Fibroblast of lung (primary cell): ENCODE measurements at places on chromosomes 2 and 18. TPM values are rescaled to one million over a fixed set of nuclear protein-coding genes. Genes with fewer than 3 reads are reported as not detected.

The HAT1 gene
- total RNA-seq, result 23.0 and 25.9 TPM in 2 replicates

The STK11IP gene
- 12.8 and 16.8 TPM in 2 replicates for total RNA-seq

The C2orf68 gene
- 16.9 and 26.1 TPM in 2 replicates for total RNA-seq

The SLC4A5 gene
- total RNA-seq, result under 0.01 and 0.17 TPM in 2 replicates

The ALPP gene
- not detected in 2 replicates for total RNA-seq

DNA sequence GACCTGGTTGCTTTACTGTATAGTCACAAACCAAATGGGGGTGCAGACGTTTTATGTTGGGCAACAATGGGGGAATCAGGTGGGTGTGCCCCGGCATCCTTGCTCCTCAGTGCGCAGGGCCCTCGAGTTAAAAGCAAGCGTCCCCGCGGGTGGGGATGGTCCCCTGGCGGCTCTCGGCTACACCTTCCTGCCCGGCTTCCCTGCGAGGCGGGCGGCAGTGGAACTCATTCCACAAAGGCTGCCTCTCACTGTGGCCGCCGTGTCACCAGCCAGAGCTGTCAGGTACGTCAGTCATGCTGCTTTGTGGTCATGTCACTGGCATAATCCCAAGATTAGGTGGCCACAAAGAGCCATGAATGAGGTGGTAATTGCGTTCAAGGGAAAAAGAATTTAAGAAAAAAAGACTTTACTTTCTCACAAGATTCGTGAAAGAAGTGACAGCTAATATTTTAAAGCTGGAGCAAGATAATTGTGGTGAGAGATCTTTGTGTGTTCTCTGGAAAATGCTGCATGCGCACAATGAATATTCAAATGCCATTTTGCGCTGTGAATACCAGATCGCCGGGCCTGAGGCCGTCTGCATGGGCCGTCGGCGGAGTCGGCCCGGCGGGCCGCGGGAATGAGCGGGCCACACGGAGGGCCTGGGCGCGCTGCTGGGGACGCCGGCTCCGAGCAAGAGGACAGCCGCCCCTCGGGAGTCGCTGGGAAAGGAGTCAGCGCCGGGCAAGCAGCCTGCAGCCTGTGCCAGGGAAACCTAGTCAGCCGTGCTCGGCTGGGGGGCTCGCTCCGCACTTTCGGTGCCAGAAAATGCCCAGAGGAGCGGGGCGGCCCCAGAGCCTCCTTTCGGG, 82.3 kb upstream of the LDLRAD4 start:
- peak; percentile 43 for DNase-seq

DNA sequence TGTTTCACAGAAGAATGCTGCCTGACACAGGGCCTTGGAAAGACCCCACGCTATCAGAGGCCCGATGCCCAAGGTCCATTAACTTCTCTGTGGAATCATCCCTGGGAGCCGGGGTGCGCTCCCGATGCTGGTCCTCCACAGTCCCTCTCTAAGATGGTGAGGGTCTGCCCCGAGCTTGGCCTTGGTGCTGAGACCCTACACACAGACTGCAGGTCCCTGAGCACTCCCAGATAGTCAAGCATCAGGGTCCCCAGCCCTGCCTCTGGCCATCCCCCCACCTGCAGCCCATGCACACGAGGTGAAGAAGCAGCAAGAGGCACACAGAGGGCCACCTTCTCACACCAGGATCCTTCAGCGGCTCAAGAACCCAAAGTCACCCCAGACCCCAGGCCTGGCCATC, 263.3 kb downstream of the MYCN start:
- DNase-seq, result no peak

DNA sequence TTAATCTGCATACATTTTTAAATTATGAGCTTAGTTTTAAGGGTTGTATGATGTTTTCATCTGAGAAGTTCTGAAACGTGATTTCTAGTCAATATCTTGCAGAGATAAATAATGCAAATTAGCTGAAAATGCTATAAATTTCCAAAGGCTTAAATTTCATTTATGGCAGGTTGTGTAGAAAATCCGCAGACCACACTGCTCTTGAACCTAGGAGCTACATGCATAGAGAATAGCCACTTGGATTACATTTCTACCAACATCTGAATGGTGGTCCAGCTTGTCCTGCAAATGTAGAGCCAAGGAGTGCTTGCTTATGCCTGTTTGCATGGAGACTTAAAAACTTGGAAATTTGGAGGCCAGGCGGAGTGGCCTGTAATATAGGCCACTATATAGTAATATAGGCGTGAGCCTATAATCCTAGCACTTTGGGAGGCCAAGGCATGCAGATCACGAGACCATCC, 6.8 kb downstream of the MAT2A start:
- no peak for DNase-seq

DNA sequence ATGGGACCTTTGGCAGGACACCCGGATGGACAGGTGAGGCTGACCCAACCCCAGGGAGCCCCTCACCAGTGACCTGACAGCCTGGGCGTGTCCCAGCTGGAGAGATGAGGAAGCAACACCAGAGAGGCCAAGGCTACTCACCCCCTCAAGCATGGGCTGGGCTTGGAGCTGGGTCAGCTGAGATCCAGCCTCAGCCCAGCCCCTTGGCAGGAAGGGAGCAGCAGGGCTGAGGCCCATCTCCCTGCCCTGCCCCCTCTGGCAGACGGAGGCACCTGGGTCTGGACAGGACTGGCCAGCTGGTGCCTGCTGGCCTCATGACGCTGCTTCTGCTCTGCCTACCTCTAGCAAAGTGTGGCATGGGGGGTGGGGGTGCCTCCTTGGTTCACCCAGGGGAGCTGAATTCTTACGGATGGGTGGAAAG, 37.8 kb downstream of the HS6ST1 start:
- peak; percentile 42 for DNase-seq

- DNase-seq, result no peak
Measured at GRCh38 chr18:27854631-27855030, 322.3 kb downstream of the CDH2 start.

GRCh38 chr2:74001121-74001520, 16.4 kb downstream of the TET3 start:
- DNase-seq, result no peak

- no peak for DNase-seq
Measured at GRCh38 chr2:61705625-61706024, 148.2 kb downstream of the FAM161A start.

DNA sequence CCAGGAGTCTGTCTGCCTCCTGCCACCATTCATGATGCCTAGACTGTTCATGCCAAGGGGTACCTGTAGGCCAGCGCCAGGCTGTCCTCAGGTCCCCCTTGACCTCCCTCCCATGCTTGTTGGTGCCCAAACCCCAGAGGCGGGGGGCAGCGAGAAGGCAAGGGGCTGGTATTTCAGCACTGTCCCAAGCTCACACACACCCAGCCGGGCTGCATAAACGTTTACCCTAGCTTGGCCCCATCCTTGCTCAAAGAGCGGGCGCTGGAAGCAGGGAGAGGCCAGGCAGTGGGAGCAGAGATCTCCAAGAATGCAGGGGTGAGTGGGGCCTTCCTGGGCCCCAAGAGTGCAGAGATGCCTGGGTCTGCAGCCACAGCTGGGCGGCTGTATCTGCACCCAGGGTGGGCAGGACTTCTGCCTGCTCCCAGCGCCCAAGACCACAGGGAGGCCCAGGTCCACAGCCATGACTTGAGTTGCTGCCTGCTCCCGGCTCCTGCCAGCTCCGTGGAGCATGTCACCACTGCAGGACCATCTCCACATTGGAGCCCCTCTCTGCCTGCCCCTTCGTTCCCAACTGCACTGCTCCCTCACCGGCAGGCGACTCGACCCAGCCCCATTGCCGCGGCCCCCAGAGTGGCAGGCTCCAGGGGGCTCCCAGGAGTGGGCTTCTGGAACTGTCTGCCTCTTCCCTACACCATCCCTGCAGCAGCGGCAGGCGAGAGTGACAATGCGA, 616.6 kb downstream of the METTL4 start:
- no peak for DNase-seq

DNA sequence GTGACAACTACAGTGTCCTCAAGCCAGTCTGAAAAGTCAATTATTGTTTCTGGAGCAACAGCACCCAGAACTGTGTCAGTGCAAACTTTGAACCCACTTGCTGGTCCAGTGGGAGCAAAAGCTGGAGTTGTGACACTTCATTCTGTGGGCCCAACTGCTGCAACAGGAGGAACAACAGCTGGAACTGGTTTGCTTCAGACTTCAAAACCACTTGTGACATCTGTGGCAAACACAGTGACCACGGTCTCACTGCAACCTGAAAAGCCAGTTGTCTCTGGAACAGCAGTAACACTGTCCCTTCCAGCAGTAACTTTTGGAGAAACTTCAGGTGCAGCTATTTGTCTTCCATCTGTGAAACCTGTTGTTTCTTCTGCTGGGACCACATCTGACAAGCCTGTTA, 59.8 kb downstream of the TAF4B start:
- DNase-seq, result no peak

DNA sequence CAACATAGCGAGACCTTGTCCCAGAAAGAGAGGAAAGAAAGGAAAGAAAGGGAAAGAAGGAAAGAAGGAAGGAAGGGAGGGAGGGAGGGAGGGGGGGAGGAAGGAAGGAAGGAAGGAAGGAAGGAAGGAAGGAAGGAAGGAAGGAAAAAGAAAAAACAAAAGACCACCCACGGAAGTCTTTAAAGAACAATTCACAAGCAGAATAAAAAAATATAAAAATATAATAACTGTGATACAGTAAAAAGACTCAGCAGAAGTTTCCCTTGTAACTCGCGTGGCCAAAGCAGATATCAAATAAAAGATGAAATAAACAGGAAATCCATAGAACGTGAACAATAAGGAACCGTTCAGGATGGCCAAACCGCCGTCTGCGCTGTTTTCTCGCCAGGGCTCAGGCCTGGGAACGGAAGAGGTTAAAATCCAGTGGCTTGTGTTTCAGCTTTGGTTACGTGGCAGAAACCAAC, 1.2 kb upstream of the SLC1A4 start:
- DNase-seq, result no peak

GRCh38 chr2:146523196-146523595, 1321.6 kb upstream of the ACVR2A start:
- DNase-seq, result peak; percentile 50

DNA sequence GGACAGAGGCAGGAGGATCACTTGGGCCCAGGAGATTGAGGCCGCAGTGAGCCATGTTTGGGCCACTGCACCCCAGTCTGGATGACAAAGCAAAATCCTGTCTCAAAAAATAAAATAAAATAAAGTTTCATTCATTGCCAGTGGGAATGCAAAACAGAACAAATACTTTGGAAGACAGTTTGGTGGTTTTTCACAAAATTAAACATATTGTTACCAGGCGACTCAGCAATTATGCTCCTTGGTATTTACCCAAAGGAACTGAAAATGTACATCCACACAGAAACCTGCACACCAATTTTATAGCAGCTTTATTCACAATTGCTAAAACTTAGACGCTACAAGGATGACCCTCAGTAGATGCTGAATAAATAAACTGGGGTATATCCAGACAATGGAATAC, 35.8 kb downstream of the FOSL2 start:
- DNase-seq, result no peak
